ENCODE measurements at places on chromosomes 2 and 18.

GRCh38 chr2:203461746-203462145 is 73.4 kb downstream of the RAPH1 start:
- DNase-seq, result no peak

DNA sequence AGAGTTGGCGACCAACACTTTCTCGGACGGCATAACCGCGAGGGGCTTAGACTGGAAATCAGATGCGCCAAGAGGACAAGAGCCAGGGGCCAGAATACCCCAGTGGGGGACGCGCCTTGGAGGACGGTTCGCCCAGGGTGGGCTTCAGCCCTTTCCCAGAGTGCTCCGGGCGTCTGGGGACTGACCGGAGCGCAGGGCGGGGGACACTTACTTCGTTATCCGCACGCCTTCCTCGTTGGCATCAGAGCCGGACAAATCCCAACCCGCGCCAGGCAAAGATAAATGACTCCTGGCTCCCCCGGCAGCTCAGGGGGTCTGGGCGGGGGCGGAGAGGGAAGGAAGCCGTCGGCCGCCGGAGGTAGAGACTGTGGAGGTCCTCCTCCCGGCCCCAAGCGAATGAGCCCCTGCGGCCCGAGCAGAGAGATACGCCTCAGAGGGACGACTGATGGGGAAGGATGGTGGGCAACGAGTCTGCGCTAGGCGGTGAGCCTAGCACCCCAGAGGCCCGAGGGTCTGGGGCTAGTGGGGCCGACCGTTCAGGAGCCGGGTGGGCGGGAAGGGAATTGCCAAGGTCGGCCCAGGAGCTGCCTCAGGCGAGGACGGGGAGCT is 4.7 kb upstream of the SATB2 start:
- no peak for DNase-seq

DNA sequence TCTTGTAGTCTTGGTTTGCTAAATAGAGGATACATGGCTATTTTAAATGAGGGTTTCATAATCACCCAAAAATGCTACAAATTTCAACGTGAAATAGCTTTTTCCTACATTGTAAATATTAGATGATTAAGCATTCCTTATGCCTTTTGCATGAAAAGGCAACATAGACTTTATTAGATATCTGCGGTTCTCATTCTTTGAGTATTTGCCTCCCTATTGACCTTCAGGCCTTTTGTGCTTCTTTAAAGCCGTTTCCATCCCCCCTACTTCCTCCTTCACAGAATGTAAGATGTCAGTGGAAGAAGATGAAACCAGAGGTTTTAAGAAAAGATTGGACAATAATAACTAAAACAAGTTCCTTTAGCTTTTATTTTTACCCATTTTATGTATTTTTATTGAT is 144.1 kb downstream of the UBE2E3 start:
- no peak for DNase-seq

DNA sequence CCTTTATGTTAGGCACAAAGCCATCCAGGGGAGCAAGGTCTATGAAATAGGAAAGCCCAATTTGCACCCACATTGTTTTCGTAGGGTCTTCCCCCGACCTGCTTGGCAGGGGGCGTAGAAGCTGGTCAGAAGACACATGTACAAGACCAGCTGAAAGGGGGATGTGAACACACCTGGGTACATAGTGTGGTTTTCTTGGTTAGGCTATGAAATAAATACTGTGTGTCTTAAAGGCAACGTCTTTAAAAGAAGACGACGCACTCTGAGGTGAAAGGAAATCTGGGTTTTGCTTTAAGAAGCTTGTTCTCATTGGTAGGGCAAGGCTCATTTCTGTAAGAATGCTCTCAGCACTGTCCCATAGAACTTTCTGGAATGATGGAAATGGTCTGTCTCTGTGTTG is 60.0 kb upstream of the KLF7 start:
- no peak for DNase-seq

- DNase-seq, result no peak
These were observed 657.4 kb upstream of the ID2 start for GRCh38 chr2:8024506-8024905.

- DNase-seq, result no peak
These were observed 12.3 kb downstream of the ODC1 start for GRCh38 chr2:10435820-10436204.

- no peak for DNase-seq
These were observed 91.6 kb downstream of the ITGB1BP1 start for GRCh38 chr2:9331704-9332103.

GRCh38 chr2:100978582-100979191 is 23.4 kb upstream of the RPL31 start:
- peak; percentile 34 for DNase-seq

DNA sequence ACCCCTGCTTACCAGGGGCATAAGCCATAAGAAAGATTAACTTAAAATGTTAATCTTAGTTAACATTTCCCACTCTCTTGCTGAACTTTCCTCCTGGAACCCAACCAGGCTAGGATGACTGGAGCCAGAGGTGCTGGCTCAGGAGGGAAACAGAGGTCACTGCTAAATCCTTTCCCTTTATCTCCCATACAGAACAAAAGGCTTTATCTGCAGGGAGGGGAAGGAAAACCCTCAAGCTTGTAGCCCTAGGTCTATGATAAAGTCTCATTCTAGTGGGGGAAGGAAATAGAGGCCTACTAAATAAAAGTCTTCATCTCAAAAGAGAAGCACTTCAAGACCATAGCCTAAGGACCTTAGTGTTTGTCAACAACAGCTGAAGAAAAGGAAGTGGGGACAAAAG is 18.6 kb downstream of the HIBCH start:
- DNase-seq, result no peak

DNA sequence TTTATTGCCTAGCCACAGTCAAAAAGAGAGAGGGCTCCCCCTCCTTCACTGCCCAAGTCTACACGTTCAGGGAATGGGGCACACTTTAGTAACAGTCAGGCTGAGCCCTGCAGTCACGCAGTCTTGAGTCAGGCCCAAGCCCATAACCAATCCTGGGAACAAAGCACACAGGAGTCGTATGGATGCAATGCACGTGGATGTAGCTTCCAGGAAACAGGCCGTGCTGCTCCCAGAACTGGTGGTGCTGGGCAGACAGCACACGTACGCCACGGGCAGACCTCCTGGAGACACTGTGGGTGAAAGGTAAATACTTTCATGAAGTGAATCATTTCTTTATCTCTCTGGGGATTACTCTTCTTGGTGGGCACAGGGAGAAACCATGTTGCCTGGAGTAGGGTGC is 30.0 kb upstream of the MBP start:
- no peak for DNase-seq

DNA sequence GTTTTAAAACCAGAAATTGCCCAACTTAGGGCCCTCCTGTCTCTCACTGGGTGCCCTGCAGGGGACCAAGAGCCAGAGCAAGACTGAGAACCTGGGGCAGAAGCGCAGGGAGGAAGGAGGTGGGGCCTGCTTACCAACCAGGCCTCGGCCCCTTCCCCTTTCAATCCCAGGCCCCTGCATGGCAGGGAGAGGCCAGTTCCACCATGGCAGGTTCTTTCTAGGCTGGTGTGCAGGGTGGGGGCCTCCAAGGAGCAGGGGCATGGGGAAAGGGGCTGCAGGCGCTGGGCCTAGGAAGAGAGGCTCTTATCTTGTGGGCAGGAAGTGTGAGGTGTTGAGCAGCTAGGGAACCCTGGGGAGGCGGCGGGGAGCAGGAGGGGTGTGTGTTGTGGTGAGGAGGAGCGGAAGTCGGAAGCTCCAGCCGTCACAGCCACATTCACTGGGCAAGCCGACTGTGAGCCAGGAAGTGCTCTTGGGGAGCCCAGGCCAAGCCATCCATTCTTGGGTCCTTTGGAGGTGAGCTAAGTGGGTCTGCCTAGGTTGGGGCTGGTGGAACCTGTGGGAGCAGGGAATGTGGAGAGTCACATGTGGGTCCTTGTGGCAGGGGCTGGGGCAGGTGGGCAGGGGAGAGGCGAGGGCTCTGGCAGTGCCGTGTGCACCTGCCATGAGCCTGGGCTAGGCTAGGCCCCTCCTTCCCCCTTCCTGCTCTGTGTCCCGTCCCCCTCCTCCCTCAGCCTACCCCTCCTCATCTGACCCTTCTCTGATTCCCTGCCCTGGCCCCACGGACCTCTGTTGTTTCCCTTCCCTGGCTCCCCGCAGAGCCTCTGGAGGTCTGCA is at the start of gene PSD4:
Gene PSD4 (plus strand): TSS at position 430 of the 834 bp plus-strand sequence. CDS start 8,486 bp downstream, outside the sequence.
- DNase-seq, result no peak

DNA sequence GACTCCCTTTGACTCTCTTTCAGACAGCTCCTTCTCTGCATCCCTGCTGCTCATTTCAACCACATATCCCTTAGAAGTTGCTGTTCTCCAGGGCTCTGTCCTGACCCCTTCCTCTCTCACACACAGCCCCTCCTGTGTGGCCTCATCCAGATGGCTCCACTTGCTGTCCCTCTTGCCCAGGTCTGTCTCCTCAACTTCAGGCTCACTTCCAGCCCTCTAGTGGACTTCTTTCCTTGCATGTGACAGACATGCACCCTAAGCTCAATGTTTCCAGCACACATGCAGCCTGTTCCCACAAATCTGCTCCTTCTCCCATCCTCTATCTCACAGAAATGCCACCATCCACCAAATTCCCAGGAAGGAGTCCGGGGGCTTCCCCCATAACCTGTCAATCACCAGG is 9.0 kb upstream of the MRPL19 start:
- DNase-seq, result no peak

GRCh38 chr2:99335911-99336803 is at the start of gene TXNDC9:
Gene TXNDC9, minus strand, starts transcription at chr2:99336333. Its CDS starts 3,123 bp downstream, at chr2:99333210.
- DNase-seq, result peak; percentile 96

- no peak for DNase-seq
These were observed 46.1 kb downstream of the TACR1 start for GRCh38 chr2:75153221-75153620.

DNA sequence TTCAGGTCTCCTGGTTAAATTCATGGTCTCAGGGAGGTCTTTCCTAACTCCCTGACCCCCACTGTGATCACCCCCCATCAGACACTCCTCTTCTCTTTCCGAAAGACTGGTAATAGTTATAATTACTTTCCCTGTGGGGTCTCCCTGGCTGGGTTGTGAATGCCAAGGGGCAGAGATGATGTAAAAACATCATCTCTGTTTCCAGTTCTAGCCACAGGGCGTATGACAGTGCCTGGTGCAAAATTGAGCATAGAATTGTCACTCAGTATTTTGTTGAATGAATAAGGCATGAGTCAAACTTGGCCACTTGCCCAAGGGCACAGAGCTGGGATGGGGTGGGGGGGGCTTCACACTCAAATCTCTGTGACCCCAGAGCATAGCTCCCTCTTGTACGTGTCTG is 65.2 kb downstream of the LTBP1 start:
- no peak for DNase-seq

DNA sequence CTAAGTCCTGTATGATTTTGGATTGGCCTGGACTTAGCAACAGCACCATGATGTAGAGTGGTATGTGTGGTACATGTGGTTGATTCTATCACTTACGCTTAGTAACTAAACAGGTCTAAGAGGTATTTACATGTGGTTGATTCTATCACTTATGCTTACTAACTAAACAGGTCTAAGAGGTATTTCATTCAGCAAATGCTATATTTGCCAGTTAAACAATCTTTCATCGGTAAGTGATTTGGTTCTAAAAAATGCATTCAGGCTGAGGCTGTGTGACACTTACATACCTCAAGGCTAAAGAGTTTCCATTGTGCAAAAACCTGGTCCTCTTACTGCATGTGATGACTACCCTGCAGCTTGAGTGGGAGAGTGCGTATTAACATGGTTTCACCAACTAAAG is 13.1 kb downstream of the EIF4E2 start:
- no peak for DNase-seq

- no peak for DNase-seq
These were observed 91.6 kb upstream of the CTDP1 start for GRCh38 chr18:79587779-79588635.

DNA sequence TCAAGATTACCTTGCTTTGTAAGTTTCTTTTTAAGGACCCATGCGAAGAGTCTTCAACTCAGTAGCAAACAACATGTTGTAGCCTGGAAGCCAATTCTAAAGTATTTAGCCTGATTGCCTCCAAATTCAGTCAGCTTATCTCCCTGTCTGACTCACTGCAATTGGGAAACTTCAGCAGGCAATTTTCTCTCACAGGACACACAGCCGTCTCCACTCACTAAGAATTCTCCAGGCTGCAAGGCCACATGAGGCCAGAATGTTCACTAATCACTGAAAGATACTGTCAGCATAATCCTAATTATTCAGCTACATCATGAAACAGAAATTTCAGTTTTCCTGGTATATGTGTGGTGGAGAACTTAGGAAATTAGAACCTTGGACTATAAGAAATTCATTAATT is 78.1 kb upstream of the PDE1A start:
- DNase-seq, result no peak

DNA sequence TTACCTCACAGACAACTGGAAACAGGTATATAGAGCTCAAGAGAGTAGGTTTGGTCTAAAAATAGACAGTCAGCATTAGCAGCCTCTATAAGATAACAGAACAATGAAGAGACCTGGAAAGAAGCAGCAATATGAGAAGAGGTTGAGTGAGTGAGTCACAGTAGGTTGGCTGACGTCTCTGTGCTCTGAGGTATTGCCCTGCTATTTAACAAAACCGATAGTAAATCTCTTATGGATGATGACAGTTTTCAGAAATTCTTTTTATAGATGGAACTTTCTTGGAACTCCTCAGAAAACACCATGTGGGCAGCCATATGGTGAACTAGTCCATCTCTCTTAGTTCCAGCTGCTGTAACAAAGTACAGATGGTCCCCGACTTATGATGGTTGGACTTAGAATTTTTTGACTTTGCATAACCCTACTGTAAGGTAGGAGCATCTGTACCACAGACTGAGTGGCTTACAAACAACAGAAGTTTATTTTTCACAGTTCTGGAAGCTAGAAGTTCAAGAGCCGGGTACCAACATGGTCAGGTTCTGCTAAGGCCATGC is 123.5 kb downstream of the MBD2 start:
- peak; percentile 81 for DNase-seq

GRCh38 chr18:75112186-75113096 is 96.5 kb downstream of the PTGR3 start:
- no peak for DNase-seq

- DNase-seq, result no peak
These were observed 199.0 kb downstream of the LPIN1 start for GRCh38 chr2:11945139-11946126.

- DNase-seq, result no peak
These were observed 99.4 kb downstream of the NEDD4L start for GRCh38 chr18:58143386-58143785.

DNA sequence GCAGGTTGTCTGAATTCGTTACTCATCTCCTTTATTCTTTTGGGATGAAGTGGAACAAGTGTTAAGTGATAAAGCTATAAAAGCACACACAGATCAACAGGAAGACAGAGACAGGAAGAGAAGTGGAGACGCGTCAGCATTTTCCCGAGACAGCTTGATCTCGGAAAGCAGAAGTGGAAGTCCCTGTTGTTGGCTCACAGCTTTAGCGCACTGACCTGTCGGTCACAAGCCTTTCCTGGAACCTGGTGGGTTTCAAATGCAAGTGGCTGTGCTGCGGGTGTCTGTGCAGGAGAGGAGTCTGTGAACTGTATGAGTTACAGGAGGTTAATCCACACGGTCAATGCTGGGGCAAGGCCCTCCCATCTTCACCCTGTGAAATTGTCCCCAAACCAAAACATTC is 116.6 kb upstream of the PELI1 start:
- no peak for DNase-seq

DNA sequence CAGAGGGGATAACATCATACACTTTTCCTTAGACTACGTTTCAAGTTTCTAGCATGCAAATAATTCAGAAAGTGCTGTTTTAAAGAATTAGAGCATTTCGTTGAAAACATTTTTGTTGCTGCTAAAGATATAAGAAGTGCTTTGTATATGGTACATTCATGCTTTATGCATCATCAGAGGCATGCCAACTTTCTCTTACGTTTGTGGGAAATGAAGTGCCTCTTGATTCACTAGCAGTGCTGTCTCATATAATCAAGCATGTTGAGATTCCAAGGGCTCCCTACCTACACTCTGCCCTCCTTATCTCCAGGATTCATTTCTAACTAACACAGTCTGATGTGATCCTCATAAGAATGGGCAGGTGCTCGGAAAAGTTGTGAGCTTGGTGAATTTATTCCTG is 748.6 kb upstream of the DDX18 start:
- DNase-seq, result no peak
